CD4-positive, alpha-beta memory T cell (primary cell): ENCODE measurements at places on chromosomes 3 and 15. TPM values are rescaled to one million over a fixed set of nuclear protein-coding genes. Genes with fewer than 3 reads are reported as not detected.

DNA sequence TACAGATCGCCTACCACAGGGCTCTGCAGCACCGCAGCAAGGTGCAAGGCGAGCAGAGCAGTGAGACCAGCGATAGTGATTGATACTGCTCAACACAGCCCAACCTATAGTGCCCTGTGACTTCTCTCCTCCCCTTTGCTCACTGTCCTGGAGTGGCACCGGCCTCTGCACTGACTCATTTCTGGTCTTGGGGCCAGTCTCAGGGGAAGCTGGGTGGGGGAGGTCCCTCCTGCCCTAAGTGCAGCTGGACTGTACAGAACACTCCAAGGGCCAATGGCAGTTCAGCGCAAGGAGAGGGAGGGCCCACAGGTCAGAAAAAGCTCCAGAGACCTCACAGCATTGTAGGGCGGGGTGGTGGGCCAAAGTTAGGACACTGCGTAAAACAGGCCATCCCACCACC is 2.5 kb upstream of the OGG1 start:
- no peak for DNase-seq

- DNase-seq: no peak
Observed at GRCh38 chr3:99319450-99319849, 318.9 kb upstream of the COL8A1 start.

- no peak for DNase-seq
Observed at GRCh38 chr3:40994611-40995010, 204.7 kb upstream of the CTNNB1 start.

GRCh38 chr3:145820170-145820569 is 340.8 kb downstream of the PLOD2 start:
- no peak for DNase-seq

- DNase-seq: no peak
Observed at GRCh38 chr3:81776643-81777042, 15.2 kb upstream of the GBE1 start.

DNA sequence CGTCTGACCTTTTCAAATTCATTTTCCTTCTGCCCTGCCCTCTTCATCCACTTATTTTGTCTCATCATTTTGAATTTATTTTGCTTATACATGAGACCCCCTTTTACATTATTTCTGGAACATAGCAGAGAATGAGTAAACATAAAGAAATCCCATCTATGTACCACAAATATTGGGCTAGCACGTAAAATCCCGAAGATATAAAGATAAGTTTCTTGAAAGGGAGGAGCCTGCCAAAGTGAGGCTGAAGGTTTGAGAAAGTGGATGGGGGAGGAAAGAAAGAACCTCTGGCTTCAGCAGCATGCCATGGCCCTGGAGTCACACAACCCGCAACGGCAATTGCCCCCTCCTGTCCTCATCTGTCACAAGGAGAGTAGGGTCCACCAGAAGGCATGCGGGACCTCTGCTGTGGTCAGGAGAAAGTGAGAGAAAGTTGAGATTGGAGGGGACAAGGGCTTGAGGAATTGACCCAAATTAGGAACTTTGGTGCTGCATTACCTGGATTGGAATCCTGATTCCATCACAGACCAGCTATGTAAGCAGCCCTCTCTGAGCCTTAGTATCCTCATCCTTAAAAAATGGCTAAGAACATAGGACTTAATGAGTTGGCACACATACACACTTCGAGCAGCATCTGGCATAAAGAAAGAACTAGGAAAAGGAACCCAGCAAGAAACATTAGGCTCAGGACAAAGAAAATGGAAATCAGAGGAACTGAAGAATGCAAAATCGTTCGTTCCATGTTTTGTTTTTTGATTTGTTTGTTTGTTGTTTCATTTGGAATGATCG is 53.7 kb upstream of the GYG1 start:
- DNase-seq: no peak

- DNase-seq: no peak
Observed at GRCh38 chr3:157573281-157573680, 70.1 kb upstream of the VEPH1 start.

GRCh38 chr15:22851513-22851912 is 13.0 kb downstream of the NIPA2 start:
- DNase-seq: no peak

DNA sequence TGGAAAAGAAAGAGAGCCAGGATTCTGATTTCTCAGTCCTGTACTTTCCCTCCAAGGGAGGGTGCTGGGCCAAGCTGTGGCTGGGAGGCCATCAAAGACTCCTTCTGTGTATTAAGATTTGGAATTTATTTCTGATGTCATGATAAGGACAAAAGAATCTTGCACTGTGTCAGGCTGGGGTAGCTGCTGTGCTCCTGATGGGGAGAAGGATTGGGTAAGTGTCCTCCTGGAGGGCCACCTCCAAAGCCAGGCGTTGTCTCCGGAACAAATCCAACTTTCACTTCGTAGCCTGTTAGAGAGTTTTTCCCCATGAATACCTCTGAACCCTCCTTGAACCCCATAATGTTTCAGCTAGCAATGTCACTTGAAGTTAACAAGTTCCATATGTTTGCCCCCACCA is 29.9 kb downstream of the CLDN11 start:
- DNase-seq: no peak

- DNase-seq: no peak
Observed at GRCh38 chr3:129344540-129345220, 66.0 kb downstream of the HMCES start.

Gene CMTM8
- 16.8 TPM for total RNA-seq

- no peak for DNase-seq
Observed at GRCh38 chr15:70375006-70375431, 277.3 kb upstream of the TLE3 start.

DNA sequence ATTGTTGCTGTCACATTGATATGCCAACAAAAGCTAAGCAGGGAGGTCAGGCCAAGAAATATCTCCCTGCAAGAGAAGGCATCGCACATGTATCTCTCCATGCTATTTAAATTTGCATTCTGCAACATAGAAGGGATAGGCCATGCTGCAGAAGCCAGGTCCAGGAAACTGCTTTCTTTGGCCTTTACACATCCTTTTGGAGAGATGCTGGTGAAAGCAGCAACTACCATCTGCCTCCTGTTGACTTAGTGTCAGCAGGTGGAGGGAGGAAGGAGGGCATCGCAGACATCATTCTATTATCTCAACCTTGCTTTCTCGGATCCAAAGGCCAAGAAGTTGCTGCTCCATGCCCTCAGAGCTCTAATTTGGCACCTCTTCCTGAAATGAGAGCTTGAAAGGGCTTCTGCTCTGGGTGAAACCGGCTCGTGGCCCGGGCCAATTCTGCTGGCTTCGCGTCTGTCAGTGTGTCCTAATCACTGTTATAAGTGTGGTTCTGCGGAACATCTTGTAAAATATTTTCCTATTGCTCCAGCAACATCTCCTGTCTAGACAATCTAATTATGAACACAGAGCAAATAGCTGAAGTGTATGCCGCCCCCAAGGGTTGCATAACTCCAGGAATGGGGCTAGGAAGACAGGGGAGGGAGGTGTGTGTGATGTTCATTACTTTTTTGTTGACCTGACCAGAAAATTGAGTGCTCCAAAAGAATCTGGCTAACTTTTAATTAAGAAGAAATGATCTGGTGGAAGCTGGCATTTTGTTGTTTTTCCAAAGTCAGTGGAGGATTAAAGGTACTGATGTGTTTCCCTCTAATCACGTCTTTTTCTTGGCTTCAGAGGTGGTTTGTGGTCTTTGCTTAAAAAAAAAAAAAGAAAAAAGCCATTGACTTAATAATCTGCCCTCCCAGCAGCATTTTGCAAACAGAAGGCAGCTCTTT is 89.1 kb downstream of the TPRG1 start:
- DNase-seq: no peak

Gene PRSS50
- total RNA-seq: not detected

Gene BDH1
- 60.9 TPM for total RNA-seq

Gene RGMA
- not detected for total RNA-seq

GRCh38 chr3:3184876-3185275 is 5.4 kb upstream of the CRBN start:
- DNase-seq: no peak

Gene GUCA1C
- total RNA-seq: not detected

GRCh38 chr15:57216288-57216687 is 160.0 kb upstream of the CGNL1 start:
- DNase-seq: no peak

Gene MCTP2
- total RNA-seq: 19.6 TPM

DNA sequence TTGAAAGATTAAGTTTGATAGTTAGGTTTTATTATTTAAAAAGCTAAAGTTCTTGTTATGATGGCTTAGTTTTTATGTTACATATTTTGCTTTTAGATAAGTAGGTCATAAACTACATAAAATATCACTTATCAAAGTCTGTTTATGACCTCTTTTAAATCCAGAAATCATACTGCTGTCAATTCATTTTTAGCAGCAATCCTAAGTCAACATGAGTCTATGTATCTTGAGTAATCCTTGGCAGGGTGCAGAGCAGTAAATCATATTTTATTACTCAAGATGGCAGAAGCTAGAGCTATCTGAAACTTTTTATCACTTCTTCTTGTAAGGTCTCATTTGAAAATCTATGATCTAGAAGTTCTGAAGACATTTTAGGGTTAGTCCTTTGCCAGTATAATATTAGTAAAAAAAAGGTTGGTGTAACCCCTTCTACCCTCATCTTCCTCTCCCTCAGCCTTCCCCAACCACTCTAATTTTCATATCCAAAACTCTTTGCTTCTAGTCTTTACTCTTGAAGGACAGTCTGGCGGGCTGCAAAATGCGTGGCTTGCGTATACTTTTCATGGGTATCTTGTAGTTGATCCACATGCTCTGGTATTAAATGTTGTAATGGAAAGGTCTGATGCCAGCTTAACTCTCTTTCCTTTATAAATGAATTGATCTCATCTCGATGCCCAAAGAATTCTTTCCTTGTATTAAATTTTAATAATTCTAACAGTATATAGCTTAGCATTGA is 134.0 kb upstream of the THRB start:
- no peak for DNase-seq

Gene STXBP5L
- not detected for total RNA-seq

- no peak for DNase-seq
Observed at GRCh38 chr3:143535994-143536784, 312.1 kb downstream of the SLC9A9 start.

DNA sequence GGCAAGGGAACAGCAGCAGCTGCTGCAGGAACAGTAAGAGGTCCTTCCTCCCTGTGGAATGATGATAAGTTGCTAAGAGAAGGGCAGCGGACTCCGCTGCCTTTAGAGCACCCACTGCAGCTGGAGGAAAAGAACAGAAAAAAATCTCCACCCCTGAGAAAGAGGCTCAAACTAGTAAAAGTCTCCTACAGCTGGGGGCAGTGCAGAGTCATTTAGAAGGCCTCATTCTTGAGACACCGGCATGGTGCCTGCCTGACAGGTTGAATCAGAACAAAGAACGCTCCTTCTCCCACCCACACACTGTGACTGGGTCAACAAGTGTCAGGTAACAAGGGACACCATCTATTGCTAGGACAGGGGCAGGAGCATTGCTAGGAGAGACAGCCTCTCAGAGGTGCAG is 188.4 kb downstream of the ABHD5 start:
- no peak for DNase-seq
